ENCODE measurements at places on chromosomes 7 and 10.
A peak's percentile ranks its signal among the peaks of the same experiment; 100 is the strongest.

GRCh38 chr10:89414879-89415821, 782 bp downstream of the IFIT5 start:
- no peak for DNase-seq

DNA sequence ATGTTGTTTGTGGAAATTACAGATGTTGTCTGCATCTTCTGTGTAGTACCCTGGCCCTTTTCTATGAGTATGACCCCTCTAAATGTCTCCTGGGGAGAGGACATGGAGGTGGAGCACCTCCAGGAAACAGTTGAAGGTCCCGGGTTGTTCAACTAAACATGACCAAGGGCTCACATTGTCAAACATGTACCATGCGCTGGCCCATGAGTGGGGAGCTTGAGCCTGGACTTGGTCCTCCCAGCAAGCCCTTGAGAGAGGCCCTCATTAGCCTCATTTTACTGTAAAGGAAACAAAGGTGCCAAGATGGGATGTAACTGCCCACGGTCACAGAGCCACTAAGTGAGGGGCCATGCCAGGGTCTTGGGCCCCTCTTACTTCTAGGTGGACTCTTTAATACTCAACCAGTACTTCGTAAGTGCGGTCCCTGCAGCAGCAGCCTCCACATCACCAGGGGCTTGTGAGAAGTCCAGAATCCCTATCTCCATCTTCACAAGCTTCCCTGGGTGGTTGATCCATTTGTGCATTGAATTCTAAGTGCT, 31.2 kb downstream of the C10orf71 start:
- DNase-seq, result no peak

- no peak for DNase-seq
Measured at GRCh38 chr7:6273380-6273837, 985 bp upstream of the CYTH3 start.

DNA sequence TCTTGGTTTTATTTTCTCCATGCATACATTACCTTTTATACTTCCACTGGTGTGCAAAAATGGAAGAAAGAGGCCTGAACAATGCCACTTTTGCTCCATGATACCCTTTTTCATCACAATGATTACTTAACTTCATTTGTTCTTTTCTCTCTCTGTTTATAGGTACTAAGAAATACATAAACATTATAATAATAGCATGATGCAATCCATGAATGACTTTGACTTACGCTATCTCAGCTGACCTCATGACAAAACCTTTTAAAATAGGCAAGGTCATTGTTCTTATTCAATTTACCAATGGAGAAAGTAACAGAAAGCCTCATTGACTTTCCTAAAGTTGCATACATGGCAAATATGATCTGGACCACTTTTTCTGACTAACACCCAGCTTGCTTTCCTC, 105.1 kb upstream of the ZEB1 start:
- no peak for DNase-seq

DNA sequence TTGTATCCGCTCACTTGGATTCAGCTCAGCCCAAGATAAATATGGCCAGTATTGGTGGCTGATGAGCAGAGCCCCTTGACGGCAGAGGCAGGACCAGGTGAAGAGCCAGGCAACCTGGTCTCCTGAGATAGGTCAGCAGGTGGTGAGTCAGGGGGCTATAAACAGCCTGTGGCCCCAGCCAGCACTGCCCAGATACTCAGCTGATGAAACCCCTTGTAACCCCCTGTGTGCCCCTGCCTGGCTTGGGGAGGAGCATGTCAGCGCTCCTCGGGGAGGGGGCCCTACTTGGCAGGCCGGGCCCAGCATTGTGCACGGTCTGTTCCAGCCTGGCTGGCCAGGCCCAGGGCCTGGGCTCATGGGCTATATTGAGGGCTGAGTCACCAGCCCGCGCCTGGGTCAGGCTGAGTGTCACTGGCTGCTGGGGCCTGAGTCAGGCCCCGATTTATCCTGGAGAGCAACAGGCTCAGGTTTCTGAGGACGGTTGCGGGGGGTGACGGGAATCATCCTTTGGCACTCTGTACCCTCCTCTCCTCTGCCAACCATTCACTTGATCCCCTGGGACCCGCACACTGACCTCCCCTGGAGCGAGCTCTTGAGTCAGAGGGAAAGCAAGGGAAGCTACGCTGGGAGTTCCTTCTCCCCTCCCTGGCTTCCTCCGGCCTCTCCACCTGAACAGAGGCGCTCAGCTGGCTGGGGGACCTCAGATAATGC, 2.8 kb upstream of the FLNC start:
- peak; percentile 65 for DNase-seq

DNA sequence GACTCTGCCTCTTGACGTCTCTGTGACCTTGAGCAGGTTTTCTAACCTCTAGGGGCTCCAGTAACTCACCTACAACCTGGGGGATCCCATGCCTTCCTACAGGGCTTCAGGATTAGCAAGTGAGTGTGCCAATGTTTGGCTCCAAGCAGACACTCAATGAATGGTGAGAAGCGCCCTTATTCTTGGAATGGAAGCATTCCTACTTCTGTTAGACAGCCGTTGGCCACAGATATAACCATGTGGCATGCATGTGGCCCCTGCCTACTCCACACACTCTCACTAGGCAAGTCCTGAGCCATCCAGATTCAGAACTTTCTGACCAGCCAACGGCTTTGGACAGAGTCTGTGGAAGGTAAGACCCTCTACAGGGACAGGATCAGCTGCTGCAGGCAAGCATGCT, 108.9 kb upstream of the LYZL2 start:
- no peak for DNase-seq

- DNase-seq, result no peak
Measured at GRCh38 chr7:123819001-123819400, 26.0 kb upstream of the HYAL4 start.

DNA sequence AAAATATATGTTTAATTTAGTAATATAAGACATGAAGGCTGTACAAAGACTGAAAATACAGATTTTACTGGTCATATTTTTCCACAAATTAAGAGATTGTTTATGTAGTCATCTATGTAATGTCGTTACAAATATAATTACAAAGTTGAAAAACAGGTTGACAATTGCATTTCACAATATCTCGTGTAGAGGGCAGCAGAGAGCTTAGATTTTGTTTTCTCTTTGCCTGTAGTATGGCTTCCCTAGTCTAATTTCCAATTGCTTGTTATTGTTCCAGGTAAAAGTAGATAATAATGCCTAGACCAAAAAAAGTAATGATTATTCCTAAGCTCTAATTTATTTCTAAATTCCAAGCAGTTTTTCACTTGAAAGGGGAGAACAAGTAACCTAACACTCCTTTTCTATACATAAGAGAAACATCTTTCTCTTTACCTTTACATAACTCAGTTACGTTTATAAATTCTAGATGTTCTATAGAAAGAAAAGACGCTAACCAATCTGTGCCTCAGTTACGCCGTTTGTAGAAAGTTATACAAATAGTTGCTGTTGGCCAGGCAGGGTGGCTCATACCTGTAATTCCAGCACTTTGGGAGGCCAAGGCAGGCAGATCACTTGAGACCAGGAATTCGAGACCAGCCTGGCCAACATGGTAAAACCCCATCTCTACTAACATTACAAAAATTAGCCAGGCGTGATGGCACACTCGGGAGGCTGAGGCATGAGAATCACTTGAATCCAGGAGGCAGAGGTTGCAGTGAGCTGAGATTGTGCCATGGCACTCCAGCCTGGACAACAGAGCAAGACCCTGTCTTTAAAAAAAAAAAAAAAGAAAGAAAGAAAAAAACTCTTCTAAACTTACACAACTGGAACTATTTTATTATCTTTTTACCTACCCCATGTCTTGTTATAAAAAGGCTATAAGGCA, 30.0 kb downstream of the NET1 start:
- DNase-seq, result no peak

Data from GM04503 (cell line).